Stimulated activated CD8-positive, alpha-beta memory T cell treated with anti-CD3 and anti-CD28 coated beads, Interleukin-15, amount 100 ng/mL, for 4 hours (primary cell): ENCODE measurements at places on chromosomes 1 and 21.

DNA sequence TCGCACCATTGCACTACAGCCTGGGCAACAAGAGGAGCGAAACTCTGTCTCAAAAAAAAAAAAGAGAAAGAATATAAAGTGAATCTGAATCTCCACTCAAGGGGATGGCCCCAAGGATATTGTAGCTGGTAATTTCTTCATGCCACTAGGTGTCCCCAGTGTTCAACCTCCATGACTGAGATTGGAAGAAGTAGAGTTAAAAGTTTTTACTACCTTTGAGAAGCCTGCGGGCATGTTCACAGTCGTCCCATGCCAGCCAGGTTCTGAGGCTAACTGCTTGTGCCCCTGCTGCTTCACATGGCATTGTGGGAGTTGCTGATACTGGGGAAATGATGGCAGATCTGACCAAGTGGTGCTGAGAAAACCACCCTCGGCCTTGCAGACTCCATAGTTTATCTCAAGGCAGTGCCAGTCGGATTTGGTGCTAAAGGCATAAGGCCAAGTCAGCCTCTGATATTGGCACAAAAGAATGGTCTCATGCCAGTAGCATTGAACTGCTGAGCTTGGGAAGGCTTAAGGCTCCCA, 10.8 kb upstream of the SHISA4 start:
- DNase-seq, result no peak

GRCh38 chr1:241376701-241377100, 19.7 kb upstream of the RGS7 start:
- DNase-seq, result no peak

DNA sequence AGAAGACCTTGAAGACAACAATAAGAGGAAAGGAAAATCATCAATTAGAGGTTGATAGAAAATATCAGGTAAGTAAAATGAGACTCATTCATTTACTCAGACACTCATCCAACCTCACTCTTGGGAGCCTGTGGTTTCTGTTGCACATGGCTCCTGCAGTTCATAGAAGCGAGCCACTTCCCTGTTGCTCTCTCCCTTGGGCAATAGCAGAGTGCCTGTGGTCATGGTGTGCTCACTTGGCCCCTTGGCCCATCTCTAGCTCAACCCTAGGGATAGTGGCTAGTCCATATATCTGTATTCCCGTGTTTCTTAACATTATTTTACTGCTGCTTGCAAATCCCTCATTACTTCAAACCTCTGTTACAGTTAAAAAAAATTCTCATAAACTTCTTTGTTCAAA, 368.6 kb downstream of the PTPRC start:
- no peak for DNase-seq

DNA sequence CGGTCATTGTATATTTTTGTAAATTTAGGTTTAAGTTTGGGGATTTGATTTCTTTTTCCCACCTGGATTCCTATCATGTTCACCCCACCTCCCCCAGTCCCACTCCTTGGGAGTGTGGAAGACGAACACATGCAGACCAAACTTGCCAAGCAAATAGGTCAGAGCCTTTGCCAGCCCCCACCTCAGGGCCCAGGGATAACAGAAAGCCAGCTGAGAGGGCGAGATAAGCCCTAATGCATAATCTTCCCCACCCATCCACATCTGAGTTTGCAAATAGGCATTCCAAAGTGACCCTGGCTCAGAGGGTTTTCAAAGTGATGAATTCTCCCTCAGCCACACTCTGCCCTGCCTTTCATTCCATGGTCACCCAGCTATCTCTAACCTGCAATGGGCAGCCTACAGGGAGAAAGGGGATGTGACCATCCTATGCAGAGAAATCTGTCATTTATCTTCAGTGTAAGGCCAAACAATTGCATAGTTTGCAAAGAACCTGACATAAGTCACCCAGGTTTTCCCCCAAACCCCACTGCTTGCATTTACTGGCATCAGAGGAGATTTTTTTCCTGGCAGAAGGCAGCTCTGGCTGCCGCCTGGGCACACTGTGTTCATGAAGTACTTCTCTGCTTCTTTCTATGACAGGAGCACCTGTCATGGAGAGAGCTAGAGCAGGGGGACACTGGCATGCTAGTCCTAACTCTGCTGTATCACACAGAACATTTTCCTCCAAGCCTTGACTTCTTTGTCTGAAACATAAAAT, 69.0 kb upstream of the NFIA start:
- DNase-seq, result no peak

DNA sequence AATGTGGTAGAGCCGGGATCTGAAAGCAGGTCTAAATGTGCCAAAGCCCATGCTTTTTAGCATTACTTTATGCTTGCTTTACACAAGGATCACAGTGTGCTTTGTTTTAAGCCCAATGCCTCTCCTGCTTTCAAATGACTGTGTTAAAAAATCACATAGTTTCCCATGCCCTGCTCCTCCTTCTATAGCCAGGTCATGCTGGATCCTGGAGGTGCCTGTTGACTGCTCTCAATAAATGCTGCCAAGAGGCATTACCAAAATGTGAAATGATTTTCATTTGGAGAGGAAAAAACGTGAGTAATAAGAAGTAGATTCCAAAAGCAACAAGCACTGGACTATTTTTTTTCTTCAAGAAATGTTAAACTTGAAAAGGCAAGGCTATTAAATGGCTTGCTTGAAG, 420.7 kb upstream of the USP24 start:
- no peak for DNase-seq

DNA sequence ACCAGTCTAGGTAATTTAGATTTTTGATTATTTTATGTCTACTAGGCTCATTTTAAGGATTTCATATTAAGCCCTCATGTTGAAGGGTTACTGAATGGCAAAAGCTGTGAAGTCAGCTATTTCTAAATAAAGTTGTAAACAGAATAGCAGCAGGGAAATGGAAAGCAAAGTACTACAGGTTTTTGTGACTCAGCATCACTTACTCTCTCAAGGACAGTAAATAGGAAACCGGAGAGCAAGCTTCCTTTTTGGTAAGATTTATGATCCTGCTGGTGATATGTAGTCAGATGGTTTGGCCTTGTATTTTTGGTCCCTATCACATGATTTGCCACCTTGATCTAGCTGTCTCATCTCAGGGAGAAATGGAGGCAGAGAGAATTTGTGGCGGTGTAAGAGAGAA, 226.0 kb downstream of the RPS6KC1 start:
- no peak for DNase-seq

DNA sequence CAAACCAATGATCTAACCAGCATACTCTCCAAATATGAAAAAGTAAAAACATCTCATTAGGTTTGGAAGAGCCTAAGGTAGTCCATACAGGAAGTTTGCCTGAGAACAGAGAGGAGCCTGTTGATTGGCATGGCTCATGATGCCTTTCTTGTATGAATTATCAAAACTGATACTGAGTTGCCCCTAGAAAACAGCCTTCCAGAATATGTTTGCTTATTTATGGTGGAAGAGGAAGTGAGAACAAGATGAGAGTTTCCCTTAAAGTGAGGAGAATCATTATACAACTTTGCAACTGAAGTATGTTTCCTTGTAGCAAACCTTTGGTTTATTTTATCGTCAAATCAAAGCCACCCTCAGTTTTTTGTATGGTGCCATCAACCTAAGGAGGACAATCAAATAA, 23.8 kb upstream of the KIAA1614 start:
- no peak for DNase-seq

DNA sequence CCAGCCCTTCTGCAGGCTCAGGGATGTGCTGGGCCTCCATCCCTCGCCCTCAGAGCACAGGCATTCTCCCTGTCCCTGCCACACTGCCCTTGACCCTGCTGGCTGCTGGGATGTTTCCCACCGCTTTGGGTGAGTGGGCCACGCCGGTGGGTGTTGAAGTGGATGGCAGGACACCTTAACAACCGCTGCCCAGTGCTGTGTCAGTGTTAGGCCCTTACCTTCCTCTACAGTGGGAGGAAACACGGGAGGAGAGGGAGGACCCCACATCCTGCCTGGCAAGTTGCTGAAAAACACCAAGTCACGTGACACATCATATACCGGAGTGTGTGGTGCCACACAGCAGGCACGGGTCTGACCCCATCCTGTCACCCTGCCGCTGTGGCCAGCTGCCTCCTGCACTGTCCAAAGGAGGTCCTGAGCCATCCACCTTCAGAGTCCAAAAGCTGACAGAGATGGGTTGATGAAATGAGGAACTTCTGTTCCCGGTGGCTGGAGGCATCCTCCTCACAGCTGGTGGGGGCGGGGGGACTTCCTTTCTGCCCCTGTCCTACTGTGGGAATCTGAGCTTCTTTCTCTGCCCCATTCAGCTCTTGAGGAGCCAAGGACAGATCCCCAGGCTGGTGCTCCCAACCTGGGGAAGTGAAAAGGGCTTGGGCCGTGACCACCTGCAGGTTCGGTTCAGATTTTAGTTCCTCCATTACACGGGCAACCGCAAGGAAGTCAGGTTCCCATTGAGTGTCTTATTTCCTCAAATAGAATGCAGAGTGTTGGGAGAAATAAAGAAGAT, 3.2 kb upstream of the THEMIS2 start:
- DNase-seq, result peak; percentile 44

- DNase-seq, result no peak
These were observed 17.2 kb downstream of the HENMT1 start for GRCh38 chr1:108643492-108644335.

DNA sequence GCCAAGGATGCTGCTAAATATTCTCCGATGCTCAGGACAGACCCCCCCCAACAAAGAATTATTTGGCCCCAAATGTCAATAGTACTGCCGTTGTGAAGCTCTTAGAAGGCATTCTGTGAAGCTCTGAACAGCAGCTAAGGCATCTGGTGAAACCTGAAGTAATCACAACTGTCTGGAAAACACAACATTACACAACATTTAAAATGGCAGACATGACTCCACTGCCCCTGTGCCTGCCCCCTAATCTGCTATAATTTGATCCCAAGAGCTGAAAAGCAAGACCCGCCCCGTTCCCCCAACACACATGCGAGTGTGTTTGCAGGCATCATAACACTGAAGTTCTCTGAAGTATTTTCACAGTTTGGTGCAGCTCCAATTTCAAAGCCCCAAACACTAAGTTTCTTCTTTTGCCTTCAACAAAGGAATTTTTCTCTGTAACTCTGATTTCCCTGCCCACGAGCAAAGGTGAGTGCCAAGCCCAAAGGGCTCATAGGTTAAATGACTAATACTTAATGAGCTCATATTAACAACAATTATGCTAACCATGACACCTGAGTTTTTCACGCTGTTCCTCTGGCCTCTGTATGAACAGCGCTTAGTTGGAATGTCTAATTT, 129.2 kb downstream of the CLIC6 start:
- no peak for DNase-seq

DNA sequence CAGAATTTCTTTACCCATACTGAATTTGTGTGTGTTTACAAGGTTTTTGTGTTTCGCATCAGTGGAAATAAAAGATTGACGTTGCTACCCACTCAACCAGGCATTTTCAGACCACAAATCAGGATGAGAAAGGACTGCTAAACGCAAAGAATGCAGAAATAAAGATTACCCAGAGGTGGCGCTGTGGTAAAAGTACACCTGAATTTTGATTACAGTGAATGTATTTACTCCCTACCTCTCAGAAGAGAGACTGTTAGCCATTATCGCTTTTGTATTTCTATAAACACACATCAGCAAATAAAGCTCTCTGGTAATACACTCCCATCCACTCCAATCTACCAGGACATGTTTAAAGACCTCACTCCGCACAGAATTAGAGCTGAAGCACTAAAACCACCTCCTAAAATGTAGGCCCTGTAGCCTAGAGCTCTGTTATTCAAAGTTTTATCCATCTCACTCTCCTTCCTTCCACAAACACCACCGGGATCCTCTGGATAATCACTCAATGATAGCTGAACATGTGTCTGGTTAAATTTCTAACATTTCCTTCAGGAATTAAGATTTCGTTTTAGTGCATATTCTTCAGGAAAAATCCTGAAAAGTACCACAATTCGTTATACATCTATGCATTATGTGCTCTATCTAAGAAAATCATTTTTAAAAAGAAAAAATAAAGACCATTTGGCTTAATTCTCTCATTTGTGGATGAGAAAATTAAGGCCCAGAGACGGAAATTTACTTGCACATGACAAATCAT, 2.5 kb upstream of the LMO4 start:
- DNase-seq, result no peak

DNA sequence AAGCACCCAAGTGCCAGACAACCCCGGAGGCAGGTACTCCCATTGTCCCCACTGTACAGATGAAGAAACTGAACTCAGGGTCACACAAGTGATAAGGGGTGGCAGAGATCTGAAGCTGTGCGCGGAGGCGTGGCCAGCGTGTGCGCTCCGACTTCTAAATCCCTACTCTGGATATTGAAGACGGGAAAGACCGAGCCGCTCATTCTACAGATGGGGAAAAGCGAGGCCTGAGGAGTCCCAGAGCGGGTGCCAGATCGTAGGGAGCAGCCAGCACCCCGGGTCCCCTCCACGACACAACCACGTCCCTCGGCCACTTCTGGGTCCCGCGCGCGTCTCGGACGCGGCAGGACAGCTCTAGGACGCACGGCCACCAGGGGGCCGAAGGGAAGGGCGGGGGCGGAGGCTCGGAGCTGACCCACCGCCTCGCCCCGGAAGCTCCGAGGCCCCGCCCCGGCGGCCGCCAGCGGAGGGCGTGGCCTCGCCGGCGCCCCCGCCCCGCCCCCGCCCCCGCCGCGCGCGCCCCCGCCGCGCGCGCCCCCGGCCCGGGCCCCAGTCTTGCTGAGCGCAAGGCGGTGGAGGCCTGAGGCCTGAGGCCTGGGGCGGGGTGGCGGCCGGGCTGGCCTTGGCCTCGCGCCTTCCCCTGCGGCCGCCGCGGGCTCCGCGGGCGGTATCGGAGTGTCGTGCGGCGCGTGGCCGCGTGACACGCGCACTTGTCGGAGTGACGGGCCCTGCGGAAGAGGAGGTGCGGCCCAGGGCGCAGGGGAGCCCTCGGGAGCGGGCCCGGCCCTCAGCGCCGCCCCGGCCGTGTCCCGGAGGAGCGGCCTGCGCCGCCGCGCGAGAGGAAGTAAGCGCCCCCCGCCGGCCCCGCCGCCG, at the start of gene H6PD:
Gene H6PD, plus strand, starts transcription at position 552 of the 873 bp plus-strand sequence. CDS start 10,161 bp downstream, outside the sequence.
- DNase-seq, result peak; percentile 42

GRCh38 chr1:36532810-36533401, 50.2 kb upstream of the CSF3R start:
- DNase-seq, result no peak

- DNase-seq, result no peak
These were observed 4.3 kb downstream of the METTL13 start for GRCh38 chr1:171785766-171786165.

DNA sequence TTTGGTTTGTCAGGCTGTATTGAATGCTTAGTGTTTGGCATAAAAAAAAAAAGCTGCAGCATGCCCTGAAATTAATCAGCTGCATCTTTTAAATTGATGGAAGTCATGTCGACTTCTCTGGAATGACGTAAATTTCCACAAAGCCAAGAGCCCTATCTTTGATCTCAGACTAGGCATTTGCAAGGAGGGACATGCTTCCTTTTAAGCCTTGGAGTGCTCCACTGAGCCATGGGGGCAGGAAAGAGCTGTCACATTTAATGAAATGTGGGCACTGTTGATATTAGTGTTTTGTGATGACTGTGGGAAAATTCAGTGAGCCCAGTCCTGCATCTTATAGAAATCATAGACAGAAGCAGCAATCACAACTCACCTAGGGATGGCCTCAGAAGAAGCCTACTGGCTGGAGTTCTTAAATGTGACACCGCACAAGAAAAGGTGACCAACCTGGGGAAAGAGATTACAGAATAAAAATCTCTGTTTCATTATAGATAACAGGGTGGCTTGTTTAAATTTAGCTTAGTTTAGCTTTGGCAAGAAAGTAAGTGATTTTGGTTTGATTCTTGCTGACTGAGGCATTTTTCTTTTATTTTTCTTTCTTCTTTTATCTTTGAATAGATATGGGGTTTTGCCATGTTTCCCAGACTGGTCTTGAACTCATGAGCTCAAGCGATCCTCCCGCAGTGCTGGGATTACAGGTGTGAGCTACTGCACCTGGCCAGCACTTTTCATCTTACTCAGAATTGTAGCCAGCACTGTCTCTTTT, 188.2 kb downstream of the HHAT start:
- DNase-seq, result no peak

GRCh38 chr1:45979074-45979777, 153.2 kb downstream of the PIK3R3 start:
- DNase-seq, result no peak
